ENCODE measurements at places on chromosomes 4 and X. TPM values are rescaled to one million over a fixed set of nuclear protein-coding genes. Genes with fewer than 3 reads are reported as not detected.

GAGE12F gene
- total RNA-seq = not detected

DNA sequence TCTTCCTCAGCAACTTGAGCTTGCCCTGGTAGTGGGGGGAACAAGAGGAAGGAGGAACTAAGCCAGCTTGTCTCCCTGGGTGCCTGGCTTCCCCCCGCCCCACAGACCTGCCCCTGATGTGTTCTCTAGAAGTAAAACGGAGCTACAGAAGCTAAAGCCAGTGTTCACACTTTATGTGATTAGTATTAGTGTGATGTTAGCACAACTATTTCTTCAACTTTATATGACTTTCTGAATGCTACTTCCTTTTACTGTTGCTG is 10.7 kb downstream of the RGS12 start:
- DNase-seq = no peak

ADH1A gene
- total RNA-seq = not detected

EPGN gene
- total RNA-seq = 0.27 TPM

All from cerebellum (tissue), 4 donors.